ENCODE measurements at places on chromosomes 5 and 9.

GRCh38 chr5:30574761-30575160, 618.7 kb upstream of the CDH6 start:
- no peak for DNase-seq

GRCh38 chr9:92716557-92716956, 46.6 kb upstream of the IPPK start:
- DNase-seq, result peak; percentile 88

GRCh38 chr5:159908591-159908940, 7.7 kb upstream of the ADRA1B start:
- DNase-seq, result no peak

DNA sequence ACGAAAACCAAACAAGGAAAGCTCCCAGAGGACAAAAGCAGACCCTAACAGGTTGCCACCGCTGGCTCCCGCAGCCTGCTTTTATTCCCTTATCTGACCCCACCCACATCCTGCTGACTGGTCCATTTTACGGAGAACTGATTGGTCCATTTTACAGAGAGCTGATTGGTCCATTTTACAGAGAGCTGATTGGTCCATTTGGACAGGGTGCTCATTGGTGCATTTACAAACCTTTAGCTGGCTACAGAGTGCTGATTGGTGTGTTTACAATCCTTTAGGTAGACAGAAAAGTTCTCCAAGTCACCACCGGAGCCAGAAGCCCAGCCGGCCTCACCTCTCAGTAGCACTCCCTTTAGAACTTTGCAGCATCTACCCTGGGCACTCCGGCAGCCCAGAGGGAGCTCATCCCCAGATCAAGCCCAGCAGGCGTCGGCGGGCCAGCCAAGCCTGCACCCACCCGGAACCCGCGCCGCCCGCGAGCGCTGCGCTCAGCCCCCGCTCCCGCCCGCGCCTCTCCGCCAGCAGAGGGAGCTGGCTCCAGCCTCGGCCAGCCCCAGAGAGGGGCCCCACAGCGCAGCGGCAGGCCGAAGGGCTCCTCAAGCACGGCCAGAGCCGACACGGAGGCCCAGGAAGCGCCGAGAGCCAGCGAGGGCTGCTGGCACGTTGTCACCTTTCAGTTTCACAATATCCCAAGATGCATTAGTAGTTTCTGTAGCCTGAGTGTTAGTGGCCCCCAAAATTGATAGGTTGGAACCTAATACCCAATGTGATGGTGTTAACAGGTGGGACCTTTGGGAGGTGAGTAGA, 35.3 kb upstream of the CLPTM1L start:
- DNase-seq, result peak; percentile 75

- DNase-seq, result no peak
Measured at GRCh38 chr5:176676361-176676824, 29.1 kb downstream of the TSPAN17 start.

GRCh38 chr5:126837906-126838539, 61.1 kb downstream of the LMNB1 start:
- DNase-seq, result no peak

GRCh38 chr9:114908104-114908622, 22.2 kb downstream of the TNFSF8 start:
- DNase-seq, result no peak

GRCh38 chr5:118310401-118310800, 677.9 kb downstream of the DTWD2 start:
- no peak for DNase-seq

Data from activated T-cell treated with anti-CD3 and anti-CD28 coated beads, Interleukin-2, amount 50 U/mL, for 1 hour (primary cell).